ENCODE measurements at places on chromosomes 7 and 10.
A peak's percentile ranks its signal among the peaks of the same experiment; 100 is the strongest.

DNA sequence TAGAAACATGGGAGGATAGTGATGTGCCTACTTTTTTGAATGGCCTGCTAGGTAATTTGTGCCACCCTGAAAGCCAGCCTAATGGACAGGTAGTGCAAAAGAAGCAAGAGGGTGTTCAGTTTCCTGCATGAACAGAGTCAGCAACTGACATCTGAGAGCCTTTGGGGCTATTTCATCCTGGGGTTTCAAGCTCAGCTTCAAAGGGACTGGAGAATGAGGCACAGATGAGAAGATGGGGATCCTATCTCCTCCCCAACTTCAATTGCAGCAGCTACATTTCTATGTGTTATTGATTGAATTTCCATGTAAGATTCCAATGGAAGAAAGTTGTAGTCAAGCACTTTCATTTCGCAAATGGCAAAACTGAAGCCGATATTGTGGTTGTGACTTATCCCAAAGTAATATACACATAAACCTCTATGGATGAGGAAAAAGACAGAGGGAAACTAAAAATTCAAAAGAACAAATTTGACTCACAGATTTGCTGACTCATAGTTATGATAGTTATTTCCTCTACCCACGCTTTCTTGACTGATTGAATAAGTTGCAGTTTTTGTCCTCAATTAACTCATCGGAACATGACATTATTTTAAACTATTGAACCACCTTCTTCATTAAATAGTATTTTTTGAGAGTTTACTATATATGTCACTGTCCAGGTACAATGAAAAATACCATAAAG, 42.6 kb upstream of the NRP1 start:
- DNase-seq: no peak

GRCh38 chr10:6202098-6202683, 541 bp upstream of the PFKFB3 start:
- no peak for DNase-seq

DNA sequence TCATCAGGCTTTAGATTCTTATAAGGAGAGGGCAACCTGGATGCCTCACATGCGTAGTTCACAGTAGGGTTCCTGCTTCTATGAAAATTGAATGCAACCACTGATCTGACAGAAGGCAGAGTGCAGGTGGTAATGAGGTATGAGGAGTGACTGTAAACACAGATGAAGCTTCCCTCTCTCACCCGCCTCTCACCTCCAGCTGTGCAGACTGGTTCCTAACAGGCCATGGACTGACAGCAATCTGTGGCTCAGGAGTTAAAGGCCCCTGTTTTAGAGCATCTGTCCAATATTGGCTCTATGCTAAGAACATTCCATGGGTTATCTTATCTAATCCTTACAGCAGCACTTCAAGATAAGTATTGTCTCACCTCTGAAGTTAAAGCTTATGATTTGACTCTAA, 213.5 kb upstream of the NRP1 start:
- no peak for DNase-seq

DNA sequence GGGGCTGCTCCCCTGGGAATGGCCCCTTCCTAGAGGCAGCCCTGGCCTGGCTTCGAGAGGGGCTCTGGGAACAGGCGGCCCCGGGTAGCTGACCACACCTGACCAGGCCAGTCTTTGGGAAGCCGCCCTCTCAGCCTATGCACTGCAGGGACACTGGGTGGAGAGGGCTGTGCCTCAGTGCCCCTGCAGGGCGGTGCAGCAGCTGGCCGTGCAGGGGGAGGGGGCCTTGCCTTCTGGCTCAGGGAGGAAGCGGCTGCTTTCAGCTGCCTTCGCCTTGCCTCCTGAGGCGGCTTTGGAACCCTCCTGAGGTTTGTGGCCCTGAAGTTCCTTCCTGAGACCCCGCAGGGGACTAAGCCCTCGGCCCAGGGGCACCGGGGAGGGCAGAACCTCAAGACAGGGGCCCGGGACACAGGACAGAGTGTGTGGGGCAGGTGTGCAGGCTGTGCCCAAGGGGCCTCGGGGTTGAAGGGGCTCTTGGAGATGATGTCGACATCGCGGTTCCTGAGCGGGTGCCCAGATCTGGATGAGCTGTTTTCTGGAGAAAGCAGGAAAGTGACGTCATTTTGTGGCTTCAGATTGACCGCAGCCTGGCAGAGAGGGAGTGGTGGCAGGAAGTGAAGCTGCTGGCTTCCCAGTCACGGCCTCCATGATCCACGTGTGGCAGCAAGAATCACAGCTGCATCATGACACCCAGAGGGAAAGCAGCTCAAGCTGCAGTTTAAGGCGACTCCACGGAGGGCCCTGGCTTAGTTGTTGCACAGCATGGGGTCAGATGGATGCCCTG, 17.7 kb downstream of the ADAM8 start:
- peak; percentile 51 for DNase-seq

DNA sequence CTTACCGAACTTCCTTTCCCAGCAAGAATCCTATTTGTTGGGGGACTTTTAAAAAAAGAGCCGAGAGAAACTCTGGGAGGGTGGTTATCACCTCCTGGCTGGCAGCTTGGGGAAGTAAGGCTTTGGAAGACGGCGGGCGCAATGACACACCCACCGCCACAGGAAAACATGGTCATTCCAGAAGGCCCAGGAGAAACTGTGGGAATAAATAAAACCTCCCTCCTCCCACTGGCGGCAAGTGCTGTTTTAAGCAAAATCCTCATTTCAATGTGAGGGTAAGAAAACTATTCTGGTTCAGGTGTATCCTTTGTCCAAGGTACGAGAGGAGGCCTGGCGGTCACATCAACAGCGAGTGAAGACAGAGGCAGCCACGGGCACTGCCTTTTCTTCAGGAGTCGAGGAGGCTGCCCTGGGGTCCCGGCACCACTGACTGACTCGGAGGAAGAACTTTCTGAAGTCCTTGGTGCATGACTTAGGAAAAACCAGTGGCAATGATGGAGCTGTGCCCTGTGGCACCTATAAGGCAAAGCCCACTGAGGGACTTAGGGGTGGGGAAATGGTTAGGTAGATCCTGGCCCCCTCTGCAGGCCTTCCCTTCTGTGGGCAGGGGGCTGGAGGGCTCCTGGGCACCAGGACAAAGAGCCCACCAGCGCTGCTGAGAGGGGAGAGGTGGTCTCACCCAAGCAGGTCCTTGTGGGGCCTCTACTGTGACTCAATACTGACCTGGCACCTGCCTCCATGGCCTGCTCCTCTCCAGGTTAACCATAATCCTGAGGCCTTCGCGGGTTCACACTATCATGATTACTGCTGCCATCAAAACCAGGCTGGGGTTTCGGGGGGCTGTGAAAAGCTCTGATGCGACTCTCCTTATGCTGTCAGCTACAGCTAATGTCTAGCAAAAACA, 21.4 kb downstream of the DNAJB12 start:
- DNase-seq: no peak

GRCh38 chr7:157473051-157473569, 136.3 kb downstream of the DNAJB6 start:
- DNase-seq: no peak

GRCh38 chr7:68785036-68785435, 813.2 kb upstream of the AUTS2 start:
- DNase-seq: no peak

GRCh38 chr7:112515989-112516388, 35.2 kb downstream of the LSMEM1 start:
- DNase-seq: no peak

- DNase-seq: no peak
Observed at GRCh38 chr7:125877246-125877645, 947.6 kb upstream of the POT1 start.

GRCh38 chr7:30679664-30680063, 2.6 kb downstream of the CRHR2 start:
- no peak for DNase-seq

DNA sequence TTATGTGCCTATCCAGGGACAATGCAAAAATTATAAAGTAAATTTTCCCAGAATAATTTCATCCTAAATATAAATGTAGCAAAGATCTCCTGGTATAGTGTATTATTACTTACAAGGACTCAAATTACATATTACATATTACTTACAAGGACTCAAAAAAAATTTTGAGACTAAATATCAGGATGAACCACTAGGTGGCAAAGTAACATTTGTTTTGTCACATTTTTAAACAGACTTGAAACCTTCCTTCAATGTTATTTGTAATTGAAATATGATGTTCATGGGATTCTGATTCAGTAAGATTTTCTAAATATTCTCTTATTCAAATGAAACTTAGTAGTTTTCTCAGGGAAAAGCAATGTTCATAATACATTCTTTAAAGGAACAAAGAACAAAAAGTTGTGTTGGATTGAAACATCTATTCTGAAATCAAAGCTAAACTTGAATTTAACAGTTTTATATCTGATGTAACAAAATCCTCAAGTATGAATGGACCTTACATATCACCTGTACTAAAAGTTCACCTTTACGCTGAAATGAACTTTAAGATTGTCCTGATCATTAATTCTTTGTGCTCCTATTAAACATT, 74.3 kb upstream of the GNAI1 start:
- DNase-seq: no peak

GRCh38 chr7:33517191-33517590, 387.8 kb downstream of the BBS9 start:
- DNase-seq: no peak

- no peak for DNase-seq
Observed at GRCh38 chr10:47380341-47381102, 3.6 kb downstream of the ZNF488 start.

Measured in anterior cingulate cortex (tissue), 58 donors.